Retina (tissue), 1 donor: ENCODE measurements at places on chromosomes 6 and 20.
A peak's percentile ranks its signal among the peaks of the same experiment; 100 is the strongest.

- DNase-seq = peak; percentile 87
Measured at GRCh38 chr20:62647521-62648317, 5.4 kb downstream of the SLCO4A1 start.

DNA sequence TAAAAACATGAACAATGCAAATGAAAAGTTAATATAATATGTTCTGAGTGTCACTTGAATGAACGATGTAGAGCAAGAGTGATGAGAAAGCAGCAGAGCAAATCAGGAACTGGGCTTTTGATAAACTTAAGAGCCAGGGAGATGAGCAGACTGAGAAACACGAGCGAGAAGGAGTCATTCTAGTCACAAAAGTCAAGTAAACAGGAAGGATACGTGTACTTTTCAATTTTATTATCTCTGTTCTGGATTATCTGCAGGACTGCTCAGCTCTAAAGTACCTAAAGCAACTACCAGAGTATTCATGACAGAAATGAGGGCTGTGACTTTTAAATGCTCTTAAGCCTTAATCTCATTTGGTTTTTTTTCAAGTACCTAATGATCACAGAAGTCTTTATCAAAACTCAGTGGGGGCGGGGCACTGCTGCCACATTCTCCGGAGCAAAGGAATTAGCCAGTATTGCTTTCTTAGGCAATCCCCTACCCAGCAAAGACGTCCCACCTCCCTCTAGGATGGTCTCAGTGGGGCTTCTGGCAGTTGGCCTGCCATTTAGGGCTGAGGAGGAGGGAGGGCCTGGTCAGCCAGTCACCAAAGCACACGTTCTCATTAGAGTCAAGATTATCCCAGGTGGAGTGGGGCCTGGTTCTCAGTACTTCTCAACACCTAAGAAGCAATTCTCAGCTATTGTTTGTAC lies 8.6 kb downstream of the MAN1A1 start:
- peak; percentile 30 for DNase-seq

DNA sequence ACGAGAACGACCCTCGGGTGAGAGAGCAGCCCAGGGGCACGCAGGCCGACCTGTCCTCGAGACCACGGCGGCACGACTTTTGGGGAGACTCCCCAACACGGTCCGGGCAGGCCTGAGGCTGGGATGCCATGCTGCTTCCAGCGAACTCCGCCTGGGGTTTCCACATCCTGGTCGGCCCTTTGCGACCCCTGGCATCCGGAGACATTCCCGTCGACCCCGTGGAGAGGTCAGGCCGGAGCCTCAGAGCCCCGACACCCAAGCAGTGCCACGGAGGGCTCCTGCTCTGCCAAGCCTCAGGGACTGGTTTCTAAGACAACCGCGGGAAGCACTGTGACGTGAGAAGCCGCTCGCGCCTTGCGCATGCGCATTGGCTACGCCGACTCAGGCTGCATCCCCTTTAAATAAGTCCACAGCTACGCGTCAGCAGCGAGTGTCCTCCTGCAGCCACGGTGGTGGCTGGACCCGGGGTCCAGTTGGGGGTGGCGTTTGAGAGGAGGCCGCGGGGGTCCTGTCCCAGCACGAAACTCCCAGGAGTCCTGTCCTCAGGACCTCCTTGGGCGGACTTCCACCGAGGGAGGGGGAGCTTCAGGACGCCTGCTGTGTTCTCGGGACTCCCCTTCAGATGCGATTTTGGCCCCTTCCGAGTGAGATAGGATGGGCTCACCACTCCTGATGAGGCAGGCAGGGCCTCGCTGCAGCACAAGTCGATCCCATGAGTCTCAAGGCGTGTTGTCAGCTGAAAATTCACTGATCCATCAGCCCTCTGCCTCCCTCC lies 1089.3 kb upstream of the DEFB115 start:
- DNase-seq = no peak

DNA sequence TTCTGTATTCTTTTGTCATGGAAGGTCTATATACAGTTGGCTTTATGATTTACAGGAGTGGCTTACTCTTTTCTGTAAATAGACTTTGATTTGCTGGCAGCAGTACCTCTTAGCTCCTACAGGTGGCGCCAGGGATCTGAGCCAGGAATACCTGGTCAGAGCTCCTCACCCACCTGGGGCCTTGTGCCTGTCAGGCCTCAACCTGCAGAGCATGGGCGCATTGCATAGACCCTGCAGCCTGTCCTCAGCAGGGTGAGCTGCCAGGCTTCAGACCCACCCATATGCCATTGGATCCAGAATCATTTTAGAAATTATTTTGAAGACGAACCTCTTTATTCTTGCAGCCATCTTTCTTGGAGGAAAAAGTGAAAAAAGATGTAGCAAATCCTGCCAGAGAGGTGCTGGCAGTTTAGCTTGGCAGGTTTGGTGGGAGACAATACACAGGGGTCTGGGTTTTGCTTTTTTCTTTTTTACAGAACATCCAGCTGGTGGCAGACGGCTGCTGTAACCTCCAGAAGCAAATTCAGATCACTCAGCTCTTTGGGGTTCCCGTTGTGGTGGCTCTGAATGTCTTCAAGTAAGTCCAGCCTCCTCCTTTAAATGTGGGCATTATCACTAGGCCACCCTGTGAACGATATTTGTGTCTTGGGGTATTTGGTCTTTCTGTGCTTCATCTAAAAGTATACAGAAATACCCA lies 149.1 kb downstream of the MTHFD1L start:
- peak; percentile 73 for DNase-seq

DNA sequence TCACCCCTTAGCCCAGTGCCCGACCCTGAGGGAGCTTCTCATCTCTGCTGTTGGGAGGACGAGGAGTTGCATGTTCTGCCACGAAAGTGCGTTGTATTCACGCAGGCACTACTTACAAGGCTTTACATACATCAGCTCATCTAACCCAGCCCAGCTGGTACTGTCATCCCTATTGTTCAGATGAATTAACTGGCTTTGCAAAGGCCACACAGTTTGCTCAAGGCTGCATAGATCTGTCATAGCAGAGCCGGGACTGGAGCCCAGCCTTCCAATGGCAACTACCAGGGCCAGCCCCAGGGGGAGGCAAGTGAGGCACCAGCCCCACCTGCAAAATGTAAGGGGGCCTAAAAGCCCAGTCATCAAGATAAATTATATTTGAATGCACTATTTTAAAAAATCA lies 257.6 kb downstream of the NFATC2 start:
- DNase-seq = no peak

DNA sequence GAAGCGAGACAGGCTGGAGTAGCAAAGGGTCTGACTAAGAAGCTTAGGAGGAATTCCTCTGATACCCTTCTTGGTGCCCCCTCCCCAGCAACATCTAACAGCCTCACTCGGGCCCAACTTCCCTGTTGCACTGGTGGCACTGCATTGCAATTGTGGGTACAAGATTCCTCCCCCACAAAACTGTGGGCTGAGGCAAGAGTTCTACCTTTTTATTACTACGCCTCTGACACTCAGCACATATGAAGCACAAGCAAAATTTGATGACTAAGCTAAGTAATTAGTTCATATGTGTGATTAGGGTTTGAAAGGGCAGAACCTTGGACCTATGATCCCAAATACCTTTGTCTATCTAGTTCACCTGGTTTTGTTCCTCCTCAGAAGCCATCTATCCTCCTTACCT lies 83.5 kb downstream of the ZHX3 start:
- no peak for DNase-seq

GRCh38 chr6:28587746-28588075 lies 62.0 kb downstream of the GPX5 start:
- DNase-seq = no peak

DNA sequence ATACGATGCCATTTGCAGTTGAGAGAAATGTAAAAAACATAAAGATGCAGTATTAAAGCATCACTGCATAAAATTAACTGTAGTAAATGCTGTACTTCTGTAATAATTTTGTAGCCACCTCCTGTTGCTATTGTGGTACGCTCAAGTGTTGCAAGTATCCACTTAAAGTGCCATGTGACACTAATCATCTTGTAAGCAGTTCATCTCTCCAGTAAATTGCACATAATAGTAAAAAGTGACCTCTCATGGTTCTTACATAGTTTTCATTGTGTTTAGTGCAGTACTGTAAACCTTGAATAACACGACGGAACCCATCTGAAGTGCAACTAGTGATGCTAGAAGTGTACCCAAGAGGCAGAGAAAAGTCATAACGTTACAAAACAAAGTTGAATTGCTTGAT lies 190.1 kb upstream of the VGLL2 start:
- no peak for DNase-seq

DNA sequence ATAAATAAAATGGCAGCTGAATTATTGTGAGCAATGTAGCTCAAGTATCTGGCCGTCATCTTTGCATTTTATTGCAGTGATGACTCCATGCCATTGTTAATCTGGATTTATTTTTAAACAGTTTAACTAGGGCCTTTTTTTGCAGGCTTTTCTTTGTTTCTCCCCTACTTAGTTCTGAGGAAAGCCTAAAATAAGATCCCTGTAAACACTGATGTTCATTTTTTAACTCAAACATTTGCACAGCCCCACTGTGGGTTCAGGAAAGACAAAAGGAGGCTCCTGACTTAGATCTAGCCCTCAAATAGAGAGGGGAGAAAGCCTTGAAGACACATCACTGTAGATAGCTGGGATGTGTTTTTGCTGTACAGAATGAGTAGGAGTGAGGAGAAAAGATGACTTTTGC lies 69.2 kb downstream of the PLEKHG1 start:
- DNase-seq = peak; percentile 57

DNA sequence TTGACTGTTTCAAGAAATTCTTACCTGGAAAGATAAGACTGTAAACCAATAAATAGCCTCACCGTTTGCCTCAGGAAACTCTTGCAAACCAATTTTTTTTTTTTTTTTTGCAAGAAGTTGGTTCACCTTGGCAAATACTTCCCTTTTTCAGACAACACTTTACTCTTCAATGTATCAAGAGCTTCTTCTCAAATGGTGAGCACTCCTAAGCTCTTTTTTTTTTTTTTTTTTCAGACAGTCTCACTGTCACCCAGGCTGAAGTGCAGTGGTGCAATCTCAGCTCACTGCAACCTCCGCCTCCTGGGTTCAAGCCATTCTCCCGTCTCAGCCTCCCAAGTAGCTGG lies 22.7 kb upstream of the SNTA1 start:
- DNase-seq = no peak

DNA sequence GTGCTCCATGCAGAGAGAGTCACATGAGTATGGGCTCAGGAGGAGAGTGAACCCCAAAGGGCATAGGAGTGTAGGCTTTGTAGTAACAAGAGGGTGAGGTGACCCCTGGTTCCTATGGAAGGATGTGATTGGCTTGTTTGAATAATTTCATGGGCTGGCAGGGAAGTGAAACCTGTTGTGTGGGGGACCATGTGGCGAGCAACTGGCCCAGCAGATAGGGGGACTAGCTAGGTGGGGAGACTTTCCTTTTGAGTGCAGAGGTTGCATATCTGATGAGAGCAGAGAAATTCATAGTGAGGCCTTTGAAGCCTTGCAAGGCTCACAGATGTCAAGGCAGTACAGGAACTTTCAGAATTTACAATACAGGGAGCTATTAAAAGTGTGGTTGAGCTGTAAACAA lies 247.9 kb upstream of the SLC35B3 start:
- DNase-seq = no peak

DNA sequence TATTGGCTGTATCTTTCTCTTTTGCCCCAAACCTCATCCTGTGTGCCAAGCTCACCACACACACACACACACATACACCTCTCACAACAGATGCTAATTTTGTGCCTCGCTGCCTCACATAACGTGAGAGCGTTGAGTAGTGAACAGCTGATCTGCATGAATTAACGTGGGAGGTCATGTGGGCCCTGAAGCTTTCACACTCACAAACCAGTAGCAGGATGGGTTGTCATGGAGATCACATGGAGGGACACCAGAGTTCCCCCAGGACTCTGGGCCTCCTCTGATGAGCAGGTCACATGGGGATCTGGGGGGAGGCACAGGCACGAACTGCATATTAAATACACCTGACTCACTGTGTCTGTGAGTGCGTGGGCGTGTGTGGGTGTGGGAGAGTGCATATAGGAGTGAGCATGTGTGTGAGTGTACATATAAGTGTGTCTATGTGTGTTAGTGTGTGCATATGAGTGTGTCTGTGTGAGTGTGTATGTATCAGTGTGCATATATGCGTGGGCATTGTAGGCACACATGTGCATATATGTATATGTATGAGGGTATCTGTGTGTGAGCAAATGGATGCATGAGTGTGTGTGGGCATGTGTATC lies 62.7 kb upstream of the SULF2 start:
- DNase-seq = peak; percentile 62

- DNase-seq = no peak
Measured at GRCh38 chr20:53833333-53834061, 236.9 kb downstream of the BCAS1 start.

DNA sequence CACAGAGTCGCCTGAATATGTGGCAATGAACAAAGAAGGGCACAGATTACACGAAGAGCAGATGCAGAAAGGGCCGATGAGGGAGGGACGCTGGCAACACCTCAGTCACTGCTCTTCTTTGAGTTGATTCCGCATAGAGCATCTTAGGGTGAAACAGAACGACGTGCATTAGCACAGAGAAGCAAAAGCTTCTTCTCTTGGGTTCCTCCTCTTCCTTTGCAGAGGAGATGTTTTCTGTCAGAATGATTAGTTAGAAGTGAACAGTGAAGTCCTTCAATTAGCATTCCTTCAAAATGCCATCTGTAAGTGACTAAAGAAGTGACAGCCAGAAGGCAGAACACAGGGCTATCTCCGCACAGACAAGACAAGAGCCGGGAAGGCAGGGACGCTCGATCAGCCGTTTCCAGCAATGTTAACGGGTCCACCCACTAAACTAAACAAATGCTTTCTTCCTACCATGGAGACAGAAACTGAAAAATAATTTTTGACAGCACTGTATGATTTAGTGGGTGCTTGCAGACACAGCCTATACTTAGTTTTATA lies 219.8 kb upstream of the AGPAT4 start:
- peak; percentile 45 for DNase-seq

DNA sequence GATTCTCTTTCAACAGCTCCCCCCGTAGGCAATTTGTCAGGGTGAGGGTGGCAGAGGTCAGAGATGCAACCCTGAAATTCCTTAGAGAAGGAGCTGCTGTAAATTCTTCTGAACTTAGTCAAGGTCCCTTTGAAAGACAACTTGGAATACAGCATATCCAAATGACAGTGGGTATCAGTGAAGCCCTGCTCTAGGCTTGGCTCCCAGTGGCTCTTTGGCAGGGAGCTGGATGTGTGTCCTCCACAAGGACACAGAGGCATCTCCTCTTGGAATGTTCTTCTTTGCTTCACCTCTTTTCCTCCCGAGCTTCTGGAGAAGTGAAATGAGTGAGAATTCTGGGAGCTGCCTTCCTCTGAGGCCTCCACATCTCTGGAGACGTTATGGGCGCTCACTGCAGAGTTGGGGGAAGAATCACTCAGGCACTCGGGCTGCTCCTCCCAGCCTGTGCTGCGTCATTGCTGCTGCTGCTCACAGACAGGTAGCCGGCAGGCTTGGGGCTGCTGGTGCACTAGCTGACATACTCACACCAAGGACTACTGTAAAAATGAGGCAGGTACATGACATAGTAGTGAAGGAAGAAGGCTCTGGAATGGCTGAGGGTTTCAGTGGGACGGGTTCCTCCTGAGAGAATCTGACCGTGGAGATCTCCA lies 34.1 kb downstream of the DYNLT1 start:
- DNase-seq = no peak

- DNase-seq = peak; percentile 66
Measured at GRCh38 chr20:44683263-44684046, 31.7 kb upstream of the CCN5 start.

GRCh38 chr6:145012039-145012662 lies 723.2 kb downstream of the EPM2A start:
- DNase-seq = no peak
